OCI-LY7 (cell line): ENCODE measurements at places on chromosomes 12 and 14.

GRCh38 chr12:122505419-122506051, 4.8 kb upstream of the ZCCHC8 start:
- DNase-seq, result no peak

DNA sequence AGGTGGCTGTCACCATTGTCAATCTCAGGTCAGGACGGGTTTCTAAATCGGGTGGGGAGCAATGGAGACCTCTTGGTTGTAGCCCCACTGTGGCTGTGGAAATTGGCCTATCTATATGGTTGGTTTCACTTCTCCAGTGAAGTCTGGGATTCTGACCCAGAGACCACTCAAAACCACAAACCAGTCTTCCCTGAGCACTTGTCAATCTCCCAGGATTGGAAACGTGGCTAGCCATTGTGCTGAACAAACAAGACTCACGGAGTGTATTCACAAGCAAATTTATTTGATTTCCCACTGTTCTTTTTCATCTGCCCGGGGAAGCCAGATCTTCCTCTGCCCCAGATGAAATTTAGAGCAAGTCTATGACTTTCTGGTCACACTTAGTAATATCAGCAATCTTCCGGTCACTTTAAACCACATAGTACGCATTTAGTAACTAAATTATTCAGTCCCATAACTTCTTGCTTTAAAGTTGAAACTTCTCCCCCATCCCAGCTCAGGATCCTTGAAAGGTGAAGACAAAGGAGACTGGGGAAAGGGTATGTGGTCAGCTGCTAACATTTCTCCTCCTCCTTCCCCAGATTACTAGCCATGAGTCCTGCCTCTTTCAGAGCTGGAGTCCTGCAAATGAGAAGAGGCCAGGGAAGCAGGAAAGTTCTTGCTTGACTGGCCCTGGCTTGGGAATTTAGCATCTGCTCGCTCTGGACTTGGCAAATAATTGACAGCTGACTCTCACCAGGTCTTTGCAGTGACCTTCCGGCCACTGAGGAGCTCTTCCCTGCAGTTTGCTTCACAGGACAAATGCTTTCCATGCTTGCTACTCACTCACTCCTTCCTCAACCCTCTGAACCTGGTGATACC, 123.2 kb upstream of the MAX start:
- DNase-seq, result no peak

GRCh38 chr12:57614178-57614947, 3.1 kb downstream of the ARHGEF25 start:
- DNase-seq, result peak; percentile 70

DNA sequence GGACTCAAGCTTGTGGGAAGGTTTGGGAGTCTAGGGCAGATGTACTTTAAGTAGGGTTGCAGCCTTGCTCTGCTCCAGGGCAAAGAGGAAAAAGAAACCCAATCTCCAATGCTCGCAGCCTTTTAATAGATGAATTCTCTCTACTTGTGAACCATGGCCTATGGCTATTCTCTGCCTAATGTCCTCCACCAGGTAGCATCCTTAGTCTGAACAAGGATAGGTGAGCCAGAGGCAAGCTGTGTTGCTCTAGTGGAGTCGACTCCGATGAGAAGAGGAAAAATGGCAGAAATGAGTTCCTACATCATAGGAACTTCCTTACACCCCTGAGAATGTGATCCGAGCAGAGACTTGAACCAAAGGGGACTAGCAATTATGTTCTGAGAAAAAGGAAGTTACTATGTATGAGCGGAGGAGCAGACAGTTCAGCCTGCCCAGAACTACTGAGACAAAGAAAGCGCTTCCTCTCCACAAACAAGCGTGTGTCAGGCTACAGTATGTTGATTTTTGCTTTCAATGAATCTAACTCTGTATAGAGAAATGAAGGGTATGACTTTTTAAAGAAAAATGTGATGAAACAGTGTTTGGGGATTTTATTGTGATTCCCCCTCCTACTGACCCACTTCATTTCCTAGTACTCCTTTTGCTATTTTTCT, 153.6 kb upstream of the ARID2 start:
- DNase-seq, result peak; percentile 5

- no peak for DNase-seq
These were observed 280.5 kb downstream of the FBXL14 start for GRCh38 chr12:1313906-1314305.

DNA sequence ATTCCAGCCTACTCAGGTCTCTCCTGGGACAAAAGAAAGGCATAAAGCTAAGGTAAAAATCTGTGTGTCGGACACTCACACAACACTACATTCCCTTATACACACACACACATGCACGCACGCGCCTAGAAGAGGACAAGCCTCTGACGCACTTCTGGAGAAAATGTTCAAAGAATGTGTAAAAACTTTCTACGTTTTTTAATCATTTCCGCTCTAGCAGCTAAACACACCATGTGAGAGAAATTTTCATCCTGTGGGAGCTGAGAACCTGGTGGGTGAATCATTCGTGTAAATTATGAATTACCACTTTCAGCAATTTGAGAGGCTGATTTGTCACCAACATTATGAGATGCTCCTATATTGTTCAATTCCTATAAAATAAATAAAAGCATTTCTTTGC, 494.5 kb downstream of the TMEM132D start:
- no peak for DNase-seq

GRCh38 chr14:102325791-102326345, 6.3 kb downstream of the ZNF839 start:
- DNase-seq, result no peak

DNA sequence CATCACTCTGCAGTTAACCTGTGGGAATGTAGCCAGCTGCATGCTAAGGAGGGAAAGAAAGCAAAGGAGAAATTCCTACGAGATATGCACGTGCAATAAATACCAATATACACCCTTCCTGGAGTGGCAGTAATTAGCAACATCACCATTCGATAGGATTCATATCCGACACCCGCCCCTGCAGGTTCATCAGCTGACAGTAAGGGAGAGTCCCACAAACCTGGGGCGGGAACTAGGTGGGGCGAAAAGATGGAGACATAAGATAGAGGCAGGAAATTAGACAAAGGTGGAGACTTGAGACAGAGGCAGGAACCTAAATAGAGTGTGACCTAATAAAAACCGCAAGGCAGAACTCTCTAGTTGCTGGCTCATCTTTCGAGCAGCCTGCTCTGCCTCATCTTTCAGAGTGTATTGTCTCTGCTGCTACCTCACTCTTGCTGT, 51.6 kb downstream of the PLEKHG3 start:
- no peak for DNase-seq

DNA sequence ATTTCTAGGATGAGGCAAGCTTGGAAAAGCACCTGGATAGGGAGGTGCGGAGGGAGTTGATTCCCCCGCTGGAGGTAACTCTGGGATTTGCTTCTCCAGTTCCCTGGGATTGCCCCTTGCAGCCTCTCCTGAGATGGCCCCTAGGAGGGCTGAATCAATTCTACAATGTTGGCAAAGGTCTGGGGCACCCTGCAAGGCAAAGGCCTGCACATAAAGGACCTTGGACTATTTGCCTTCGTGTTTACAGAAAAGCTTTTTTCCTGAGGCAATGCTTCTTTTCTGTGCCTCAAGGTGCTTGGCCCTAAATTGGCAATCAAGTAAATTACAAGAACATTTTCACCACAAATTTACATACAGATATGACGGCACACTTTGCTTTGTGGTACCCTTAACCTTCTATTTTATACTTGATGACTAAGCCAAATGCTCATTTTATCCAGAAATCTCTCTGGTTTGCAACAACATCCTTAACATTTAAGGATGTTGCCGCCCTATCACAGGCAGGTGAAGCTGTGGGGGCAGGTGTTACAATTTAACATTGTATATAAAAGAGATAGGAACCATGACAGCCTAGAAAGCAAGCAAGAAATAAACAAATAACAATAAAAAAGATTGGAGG, 40.3 kb downstream of the TIMELESS start:
- DNase-seq, result no peak

DNA sequence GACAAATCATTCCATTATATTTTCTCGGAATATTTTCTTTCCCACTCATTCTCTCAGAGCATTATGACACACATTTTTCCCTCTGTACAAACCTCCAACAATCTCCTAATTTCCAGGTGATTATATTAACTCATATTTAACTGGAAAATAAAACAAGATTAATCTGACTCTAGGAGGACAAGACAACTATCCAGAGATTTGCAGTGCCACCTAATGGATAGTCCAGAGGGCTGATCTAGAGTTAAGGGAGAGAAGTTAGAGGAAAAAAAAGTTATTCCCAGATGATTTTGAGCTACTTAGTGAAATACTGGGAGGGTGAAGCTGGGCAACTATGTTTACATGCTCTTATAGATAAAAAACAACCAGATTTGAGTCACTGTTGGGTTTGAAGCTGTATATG, 161.7 kb downstream of the ALX1 start:
- DNase-seq, result no peak

GRCh38 chr14:52589646-52590045, 37.0 kb downstream of the GPR137C start:
- DNase-seq, result no peak

GRCh38 chr14:61954306-61954705, 192.1 kb downstream of the SNAPC1 start:
- DNase-seq, result no peak

GRCh38 chr14:92513966-92514843, 624 bp downstream of the RIN3 start:
- DNase-seq, result no peak

DNA sequence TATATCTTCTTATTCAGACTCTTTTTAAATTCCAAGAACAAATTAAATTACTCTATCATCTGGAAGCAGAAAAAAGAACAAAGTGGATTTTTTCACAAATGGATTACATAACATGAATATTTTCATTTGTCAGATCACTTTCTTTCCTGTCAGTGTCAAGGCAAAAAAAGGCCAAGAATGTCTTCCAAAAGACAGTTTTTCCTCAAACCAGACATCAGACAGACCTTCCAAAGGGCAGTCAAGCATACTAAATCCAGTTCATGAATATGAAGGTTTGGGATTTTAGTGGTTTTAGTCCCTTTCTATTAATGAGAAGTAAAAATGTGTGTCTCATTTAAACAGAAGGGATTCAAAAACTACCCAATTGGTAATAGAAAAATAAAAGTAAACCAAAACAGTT, 336.0 kb downstream of the CEP128 start:
- DNase-seq, result no peak

DNA sequence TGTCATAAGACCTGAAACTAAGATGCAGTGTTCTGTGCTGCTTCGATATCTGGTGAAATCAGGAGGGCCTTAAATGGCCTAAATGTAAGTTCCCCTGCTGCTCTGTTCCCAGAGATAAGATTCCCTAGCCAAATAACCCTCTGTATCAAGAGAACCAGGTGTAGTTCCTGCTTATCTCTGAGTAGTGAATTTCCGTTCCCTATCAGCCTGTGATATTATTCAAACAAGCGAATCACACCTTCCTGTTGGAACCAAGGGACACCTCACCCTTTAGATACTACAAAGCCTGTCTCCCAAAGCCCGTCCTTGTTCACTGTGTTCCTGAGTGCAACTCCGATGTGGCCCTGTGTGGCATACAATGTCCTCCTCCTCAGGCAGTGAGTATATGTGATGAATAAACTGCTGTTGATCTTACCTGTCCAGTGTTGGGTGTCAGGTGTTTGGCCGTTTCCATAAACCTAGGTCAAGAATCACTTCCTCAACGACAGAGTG, 52.2 kb upstream of the COCH start:
- no peak for DNase-seq

- DNase-seq, result no peak
These were observed 11.2 kb downstream of the DHRS7 start for GRCh38 chr14:60153991-60154390.

GRCh38 chr12:116492703-116493324, 66.4 kb upstream of the MAP1LC3B2 start:
- DNase-seq, result no peak

GRCh38 chr12:118649765-118650585, 273.6 kb downstream of the SUDS3 start:
- DNase-seq, result no peak

DNA sequence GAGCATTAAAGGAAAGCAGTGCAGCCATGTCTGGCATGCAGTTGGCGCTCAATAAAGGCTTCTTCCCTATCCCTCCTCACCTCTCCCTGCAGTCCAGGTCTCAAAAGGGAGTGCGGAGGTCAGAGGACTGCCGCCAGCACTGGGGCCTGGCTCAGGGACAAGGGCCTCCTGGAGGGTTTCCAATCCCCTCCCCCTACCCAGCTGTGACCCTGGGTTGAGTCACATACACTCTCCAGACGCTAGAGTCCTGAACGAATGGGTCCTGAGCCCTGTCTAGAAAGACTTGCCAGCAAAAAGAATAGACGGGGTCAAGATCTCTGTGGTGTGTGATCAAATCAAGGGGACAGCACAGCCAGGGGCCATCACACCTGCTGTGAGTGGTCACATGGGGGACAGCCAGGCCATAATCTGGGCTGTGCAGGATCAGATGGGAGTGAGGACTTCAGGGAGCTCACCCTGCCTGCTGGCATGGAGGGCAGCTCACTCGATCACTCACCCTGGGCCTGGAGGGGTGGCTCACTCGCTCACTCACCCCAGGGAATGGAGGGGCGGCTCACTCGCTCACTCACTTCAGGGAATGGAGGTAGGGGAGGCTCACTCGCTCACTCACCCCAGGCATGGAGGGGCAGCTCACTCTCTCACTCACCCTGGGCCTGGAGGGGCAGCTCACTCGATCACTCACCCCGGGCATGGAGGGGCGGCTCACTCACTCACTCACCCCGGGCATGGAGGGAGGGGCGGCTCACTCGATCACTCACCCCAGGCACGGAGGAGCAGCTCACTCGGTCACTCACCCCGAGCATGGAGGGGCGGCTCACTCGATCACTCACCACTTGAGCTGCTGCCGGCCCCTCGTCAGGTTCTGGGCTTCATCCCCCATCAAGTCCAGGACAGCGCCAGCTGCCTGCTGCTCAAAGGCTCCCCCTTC, 12.8 kb downstream of the CFAP73 start:
- peak; percentile 56 for DNase-seq

DNA sequence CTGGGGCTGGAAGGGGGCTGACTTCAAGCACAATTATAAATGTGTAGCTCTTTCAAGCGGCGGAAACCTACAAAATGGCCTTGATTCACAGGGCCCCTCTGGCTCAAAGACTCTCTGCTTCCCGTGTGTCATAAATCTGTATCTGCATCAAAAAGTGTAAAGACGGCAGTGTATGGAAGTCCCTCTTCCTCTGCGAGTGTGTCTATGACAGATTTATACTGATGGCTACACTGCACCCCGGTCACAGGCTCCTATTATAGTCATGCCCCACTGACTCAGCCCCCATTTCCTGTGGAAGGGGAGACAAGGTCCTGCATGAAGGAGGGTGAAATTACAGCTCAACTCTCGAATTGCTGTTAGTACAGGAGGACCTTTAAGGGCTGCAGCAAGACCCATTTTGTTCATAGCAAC, 68.6 kb downstream of the HMGA2 start:
- DNase-seq, result no peak

DNA sequence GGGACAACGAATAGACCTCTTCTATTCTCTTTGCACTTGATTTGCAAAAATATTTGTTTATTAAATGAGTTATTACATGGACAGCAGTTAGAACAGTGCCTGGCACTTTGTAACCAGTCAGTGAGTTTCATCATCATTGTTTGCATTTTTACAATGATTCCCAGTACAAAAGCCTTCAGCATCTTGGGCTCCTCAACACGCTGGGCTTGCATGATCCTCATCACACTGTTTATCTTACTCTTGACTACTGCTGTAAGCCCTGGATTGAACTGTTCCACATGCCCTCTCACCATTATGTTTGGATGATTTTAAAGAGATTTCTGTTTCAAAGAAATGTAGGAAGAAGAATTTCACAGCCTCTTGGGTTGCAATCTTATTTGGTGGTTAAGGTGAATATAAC, 204.3 kb downstream of the PELI2 start:
- DNase-seq, result no peak

GRCh38 chr12:59357811-59358210, 238.0 kb upstream of the SLC16A7 start:
- no peak for DNase-seq
